ENCODE measurements at places on chromosomes 6 and 20. TPM values are rescaled to one million over a fixed set of nuclear protein-coding genes. Genes with fewer than 3 reads are reported as not detected.
A peak's percentile ranks its signal among the peaks of the same experiment; 100 is the strongest.

ATP6V1G2 gene
- 3.7 TPM for total RNA-seq

PTK7 gene
- total RNA-seq: 1.9 TPM

SSTR4 gene
- total RNA-seq: not detected

SCRT2 gene
- total RNA-seq: not detected

FANCE gene
- total RNA-seq: 11.7 TPM

SDC4 gene
- 8.1 TPM for total RNA-seq

BMP7 gene
- not detected for total RNA-seq

DNA sequence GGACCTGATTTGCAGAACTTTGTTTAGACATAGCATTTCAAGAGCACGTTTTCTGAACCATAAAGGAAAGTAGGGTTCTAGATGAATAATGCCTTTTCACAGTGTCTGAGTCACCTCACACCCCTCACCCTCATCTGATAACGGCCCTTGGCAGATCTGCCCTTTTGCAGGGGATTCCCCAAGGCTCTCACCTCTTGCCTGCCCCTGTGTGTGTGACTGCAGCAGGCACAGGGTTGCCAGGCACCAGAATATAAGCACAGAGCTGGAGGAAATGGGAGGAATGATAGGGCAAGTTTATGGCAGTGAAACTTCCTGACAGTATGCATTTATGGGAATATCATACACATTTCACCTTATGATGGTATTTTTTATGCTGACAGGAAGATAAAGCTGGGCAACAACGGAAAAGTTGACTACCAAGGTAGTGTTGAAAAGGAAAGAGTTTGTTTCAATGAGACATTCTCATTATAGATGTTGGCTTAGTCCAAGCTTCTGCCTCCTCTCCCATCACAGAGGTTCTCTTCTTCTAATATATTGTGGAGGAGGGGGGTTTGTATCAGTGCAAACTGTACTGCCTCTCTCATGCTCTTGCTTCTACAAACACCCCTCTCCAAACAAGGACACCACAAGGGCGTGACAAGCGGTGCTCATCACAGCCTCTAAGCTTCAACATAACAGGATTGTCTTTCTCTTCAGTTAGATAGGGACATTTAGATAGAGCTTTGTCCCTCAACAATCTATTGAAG, 101.5 kb upstream of the BACH2 start:
- H3K36me3 ChIP-seq: no peaks in the 10 kb centered on the region
- H3K4me3 ChIP-seq: no peak overlapping the region
- no peaks in the 10 kb centered on the region for H3K27me3 ChIP-seq
- peaks cover 93% of the 10 kb centered on the region for H3K4me1 ChIP-seq

DNA sequence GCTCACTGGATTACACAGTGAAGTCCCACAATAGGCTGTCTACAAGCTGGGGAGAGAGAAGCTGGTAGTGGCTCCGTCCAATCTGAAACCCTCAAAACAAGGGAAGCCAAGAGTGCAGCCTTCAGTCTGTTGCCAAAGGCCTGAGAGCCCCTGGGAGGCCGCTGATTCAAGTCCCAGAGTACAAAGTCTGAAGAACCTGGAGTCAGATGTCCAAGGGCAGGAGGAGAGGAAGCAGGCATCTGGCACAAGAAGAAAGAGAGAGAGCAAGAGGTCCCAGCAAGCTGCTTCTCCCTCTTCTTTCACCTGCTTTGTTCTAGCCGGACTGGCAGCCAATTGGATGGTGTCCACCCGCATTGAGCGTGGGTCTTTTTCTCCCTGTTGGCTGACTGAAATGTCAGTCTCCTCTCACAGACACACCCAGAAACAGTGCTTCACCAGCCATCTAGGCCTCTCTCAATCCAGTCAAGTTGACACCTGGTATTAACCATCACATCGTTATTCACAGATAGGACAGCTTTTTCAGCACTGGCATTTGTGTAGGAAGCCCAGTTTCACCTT, 51.2 kb downstream of the CRYBG1 start:
- H3K36me3 ChIP-seq: peaks cover 2% of the 10 kb centered on the region
- H3K27me3 ChIP-seq: peaks cover 49% of the 10 kb centered on the region
- DNase-seq: no peak
- H3K4me1 ChIP-seq: no peaks in the 10 kb centered on the region
- no peak overlapping the region for H3K27ac ChIP-seq

- peaks cover 4% of the 10 kb centered on the region for H3K27me3 ChIP-seq
- H3K4me3 ChIP-seq: no peak overlapping the region
- DNase-seq: no peak
- no peak overlapping the region for H3K27ac ChIP-seq
- H3K36me3 ChIP-seq: no peaks in the 10 kb centered on the region
These were observed 40.6 kb downstream of the MAFB start for GRCh38 chr20:40648210-40649072.

- no peak within 1 kb of the TSS for H3K27ac ChIP-seq
- peaks cover 15% of the 10 kb centered on the region for H3K27me3 ChIP-seq
- H3K4me3 ChIP-seq: no peak within 1 kb of the TSS
- H3K4me1 ChIP-seq: no peaks in the 10 kb centered on the region
These were observed at the start of gene SSTR4 for GRCh38 chr20:23034721-23035671. Gene SSTR4, plus strand, starts transcription at chr20:23035312. Its CDS starts 172 bp downstream, at chr20:23035484.

DNA sequence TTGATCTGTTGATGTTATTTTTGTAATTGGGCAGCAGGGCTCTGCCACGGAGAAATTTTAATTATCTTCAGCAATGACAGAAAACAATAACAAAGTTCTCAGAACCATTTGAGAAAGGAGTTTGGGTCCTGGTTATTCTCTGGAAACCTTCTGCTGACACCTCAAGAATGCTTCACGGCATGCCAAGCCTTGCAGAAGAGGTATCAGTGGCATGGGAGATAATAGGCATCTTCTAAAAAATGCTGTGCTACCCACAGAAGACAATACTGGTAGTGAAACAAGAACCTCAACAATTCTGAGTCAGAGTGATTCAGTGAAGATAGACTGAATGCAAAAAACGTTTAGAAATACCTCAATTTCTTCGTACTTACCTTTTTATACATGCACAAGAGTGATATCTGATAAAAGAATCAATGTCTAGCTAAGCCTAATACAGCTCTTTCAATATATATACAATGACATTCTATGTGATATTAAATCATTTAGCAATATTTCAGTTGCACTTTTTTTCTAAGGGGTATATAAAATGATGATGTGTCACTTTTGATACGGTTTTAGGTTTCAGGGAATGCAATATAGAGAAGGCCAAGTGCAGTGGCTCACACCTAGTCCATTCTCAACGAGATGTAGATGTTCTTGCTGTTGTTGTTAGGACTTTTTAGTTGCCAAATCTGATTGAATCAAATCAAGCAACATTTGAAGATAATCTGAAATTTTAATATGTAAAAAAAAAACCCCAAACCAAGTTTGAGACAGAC, 110.4 kb upstream of the COL21A1 start:
- H3K27ac ChIP-seq: no peak overlapping the region
- H3K4me3 ChIP-seq: no peak overlapping the region
- H3K27me3 ChIP-seq: peaks cover 4% of the 10 kb centered on the region
- no peak for DNase-seq

DNA sequence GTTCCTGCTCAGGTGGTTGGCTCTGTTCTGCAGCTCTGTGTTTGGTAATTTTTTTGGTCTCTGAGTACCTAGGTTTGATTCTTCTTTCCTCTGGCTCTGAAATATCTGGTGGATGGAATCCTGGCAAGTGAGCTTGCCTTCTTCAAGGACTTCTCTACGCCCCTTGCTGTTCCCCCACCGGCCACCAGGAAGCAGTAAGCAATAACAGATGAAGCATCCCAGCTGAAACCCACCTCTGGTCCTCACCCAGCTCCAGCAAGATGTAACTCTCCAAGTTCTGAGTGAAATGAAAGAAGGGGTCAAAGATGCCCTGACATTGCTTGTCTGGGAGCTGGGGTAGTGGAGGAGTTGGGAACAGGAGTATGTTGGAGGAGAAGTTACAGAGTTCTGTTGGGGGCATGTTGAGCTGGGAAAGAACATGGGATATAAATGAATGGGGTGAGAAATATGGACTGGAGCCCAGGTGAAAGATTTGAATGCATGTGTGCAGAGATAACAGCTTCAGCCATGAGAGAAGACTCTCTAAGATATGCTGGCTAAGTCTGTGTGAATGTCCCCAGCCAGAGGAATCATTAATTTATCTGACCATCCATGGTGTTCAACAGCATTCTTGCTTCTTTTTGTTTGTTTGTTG, 51.3 kb upstream of the GLP1R start:
- no peaks in the 10 kb centered on the region for H3K36me3 ChIP-seq
- no peaks in the 10 kb centered on the region for H3K4me1 ChIP-seq
- peaks cover 38% of the 10 kb centered on the region for H3K27me3 ChIP-seq
- H3K4me3 ChIP-seq: no peak overlapping the region
- DNase-seq: peak; percentile 32

- no peak overlapping the region for H3K27ac ChIP-seq
- H3K27me3 ChIP-seq: no peaks in the 10 kb centered on the region
- DNase-seq: no peak
- H3K4me1 ChIP-seq: no peaks in the 10 kb centered on the region
- no peaks in the 10 kb centered on the region for H3K36me3 ChIP-seq
- H3K4me3 ChIP-seq: no peak overlapping the region
These were observed 974.1 kb downstream of the EYS start for GRCh38 chr6:64732888-64733287.

- no peaks in the 10 kb centered on the region for H3K36me3 ChIP-seq
- H3K4me1 ChIP-seq: no peaks in the 10 kb centered on the region
- H3K4me3 ChIP-seq: no peak overlapping the region
- no peak for DNase-seq
These were observed 33.2 kb downstream of the SYNDIG1 start for GRCh38 chr20:24502661-24503060.

DNA sequence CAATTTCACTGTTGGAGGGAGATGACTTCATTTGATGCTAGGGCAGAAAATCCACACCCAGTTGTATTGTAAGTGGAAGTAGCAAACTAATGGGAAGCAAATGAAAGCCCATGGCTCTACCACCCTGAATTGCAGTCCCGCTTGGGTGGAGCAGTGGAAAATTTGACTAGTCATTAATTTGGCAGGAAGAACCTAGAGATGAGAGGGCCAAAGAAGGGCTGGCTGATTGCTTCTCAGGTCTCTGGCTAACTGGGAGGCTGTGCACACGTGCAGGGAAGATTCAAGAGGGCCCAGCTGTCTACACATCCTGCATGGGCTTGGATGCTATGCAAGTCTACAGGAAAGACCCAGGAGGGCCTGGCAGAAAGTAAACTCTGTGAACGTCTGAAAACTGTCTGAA, 466.2 kb downstream of the TFAP2A start:
- H3K36me3 ChIP-seq: no peaks in the 10 kb centered on the region
- no peaks in the 10 kb centered on the region for H3K27me3 ChIP-seq
- H3K4me3 ChIP-seq: no peak overlapping the region
- no peaks in the 10 kb centered on the region for H3K4me1 ChIP-seq
- no peak overlapping the region for H3K27ac ChIP-seq

- H3K4me3 ChIP-seq: no peak overlapping the region
- no peaks in the 10 kb centered on the region for H3K27me3 ChIP-seq
- peaks cover 6% of the 10 kb centered on the region for H3K4me1 ChIP-seq
- no peak for DNase-seq
- H3K36me3 ChIP-seq: no peaks in the 10 kb centered on the region
These were observed 66.5 kb upstream of the ADGRG6 start for GRCh38 chr6:142235272-142235671.

- no peaks in the 10 kb centered on the region for H3K27me3 ChIP-seq
- H3K4me1 ChIP-seq: no peaks in the 10 kb centered on the region
- DNase-seq: no peak
- H3K27ac ChIP-seq: no peak overlapping the region
- H3K4me3 ChIP-seq: no peak overlapping the region
These were observed 10.0 kb downstream of the TXNDC5 start for GRCh38 chr6:7900621-7901020.

DNA sequence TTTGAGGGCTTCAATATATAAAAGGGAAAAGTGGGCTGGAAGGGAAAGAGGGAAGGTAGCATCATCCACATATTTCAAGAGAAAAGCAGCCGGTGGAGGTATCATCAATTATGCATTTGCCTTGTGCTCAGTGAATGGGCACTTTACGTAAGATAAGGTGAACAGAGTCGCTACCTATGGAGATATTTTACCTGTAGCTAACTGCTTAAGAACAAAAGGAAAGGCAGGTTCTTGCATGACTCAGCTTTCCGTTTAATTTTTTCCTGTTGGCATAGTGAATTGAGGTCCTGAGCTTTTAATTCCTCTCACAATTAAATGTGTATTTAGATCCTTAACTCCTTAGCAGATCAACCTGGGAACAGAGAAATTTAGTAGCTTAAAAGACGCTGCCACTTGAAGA, 25.5 kb upstream of the PLCB4 start:
- no peaks in the 10 kb centered on the region for H3K36me3 ChIP-seq
- no peak overlapping the region for H3K27ac ChIP-seq
- no peaks in the 10 kb centered on the region for H3K27me3 ChIP-seq
- no peak overlapping the region for H3K4me3 ChIP-seq

DNA sequence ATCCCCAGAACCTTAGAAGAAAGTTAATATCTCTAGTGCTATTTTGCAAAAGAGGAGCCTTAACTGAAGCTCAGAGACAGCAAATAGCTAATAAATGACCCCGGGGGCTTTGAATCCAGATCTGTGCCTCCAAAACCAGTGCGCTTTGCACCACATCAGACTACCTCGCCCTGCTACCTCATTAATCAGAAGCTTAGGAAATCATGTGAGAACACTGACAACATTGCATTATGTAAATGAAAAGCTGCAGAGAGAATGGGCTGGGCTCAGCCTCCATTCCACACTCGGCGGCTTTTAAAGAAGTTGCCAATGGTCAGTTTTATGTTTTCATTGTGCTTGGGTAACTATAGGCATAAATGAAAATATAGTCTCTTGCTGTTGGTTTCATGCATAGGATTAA, 54.0 kb upstream of the STMND1 start:
- H3K27ac ChIP-seq: no peak overlapping the region
- H3K4me1 ChIP-seq: no peaks in the 10 kb centered on the region
- H3K36me3 ChIP-seq: no peaks in the 10 kb centered on the region
- peaks cover 8% of the 10 kb centered on the region for H3K27me3 ChIP-seq

DNA sequence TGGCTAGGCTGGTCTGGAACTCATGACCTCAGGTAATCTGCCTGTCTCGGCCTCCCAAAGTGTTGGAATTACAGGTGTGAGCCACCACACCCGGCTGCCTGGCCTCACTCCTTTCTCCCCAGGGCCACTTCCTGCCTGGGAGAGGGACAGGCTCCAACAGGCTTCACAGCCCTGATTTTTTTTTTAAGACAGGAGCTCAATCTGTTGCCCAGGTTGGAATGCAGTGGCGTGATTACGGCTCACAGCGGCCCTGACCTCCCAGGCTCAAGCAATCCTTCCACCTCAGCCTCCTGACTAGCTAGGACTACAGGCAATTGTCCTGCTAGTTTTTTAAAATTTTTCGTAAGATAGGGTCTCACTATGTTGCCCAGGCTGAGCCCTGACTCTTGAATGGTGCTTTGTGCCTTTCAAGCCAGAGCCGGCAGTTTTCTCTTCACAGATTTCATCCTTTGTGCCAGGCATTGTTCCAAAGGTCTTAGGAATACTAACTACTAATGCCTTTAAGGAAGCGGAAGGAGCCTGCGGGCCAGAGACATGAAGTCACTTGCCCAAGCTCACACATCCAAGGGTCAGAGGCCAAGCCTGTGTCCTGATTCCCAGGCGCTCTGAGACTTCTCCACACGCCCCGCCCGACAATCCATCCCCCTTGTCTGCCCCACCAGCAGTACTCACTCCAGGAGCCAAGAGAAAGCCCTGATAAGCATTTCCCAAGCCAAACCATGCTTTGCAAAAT, 19.2 kb downstream of the CAPN11 start:
- H3K36me3 ChIP-seq: no peaks in the 10 kb centered on the region
- H3K27ac ChIP-seq: no peak overlapping the region

- no peaks in the 10 kb centered on the region for H3K4me1 ChIP-seq
- H3K4me3 ChIP-seq: no peak overlapping the region
- DNase-seq: no peak
- H3K27ac ChIP-seq: no peak overlapping the region
These were observed 87.0 kb upstream of the OLIG3 start for GRCh38 chr6:137581019-137581707.

All from activated CD4-positive, alpha-beta T cell treated with anti-CD3 and anti-CD28 coated beads, Interleukin-2, amount 10 ng/mL, durations not matched to agents 7 days and 5 days (primary cell).